ENCODE measurements at places on chromosomes 11 and 22.

DNA sequence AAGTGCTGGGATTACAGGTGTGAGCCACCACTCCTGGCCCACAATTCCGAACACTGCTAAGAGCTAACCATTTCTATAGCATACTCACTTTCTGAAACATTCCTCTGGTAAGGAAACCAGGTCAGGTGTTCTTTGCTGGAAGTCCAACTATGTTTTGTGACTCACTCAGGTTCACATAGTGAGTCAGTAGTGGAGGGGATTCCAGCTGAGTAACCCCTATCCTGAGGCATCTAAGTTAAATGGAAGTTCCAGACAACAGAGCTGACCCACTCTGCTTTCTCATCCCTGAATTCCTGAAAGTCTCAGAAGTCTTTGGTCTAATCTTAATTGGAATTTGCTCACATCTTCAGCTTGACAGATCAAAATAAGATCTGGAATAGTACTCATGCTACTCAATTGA, 3.0 kb upstream of the CHRNA10 start:
- no peak for DNase-seq

GRCh38 chr11:83070044-83070701, 1.5 kb downstream of the RAB30 start:
- DNase-seq, result no peak

DNA sequence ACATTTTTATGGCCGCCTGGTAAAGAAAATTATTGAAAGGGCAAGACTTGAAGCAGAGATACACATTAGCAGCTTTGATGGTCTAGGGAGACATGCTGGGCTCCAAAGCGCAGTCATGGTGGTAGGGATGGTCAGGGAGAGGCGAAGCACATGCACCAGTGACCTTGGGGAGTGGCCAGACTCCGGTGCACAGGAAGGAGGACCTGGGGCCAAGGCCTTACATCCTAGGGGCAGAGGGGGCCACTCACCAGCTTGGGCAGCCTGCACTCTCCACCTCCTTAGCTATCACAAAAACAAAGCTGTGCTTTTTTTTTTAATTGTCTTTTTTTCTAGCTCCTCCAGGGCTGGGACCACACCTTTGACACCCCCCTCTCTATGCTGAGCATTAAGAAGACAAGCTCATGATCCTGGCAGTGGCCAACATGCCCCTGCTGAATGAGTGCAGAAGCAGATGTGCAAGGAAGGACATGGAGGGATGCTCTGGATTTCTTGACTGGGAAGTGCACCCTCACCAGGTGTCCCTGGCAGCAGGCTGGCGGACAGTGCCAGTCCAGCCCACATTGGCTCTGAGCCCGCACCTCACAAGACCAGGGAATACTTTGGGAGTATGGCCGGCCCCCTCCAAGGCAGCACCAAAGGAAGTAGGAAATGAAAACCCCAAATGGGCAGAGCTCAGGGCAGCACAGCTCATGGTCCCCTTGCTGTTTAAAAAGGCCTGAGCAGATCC, 619.9 kb downstream of the TBC1D22A start:
- DNase-seq, result no peak

GRCh38 chr22:48712558-48713271, 1115.0 kb downstream of the BRD1 start:
- no peak for DNase-seq

Measured in activated gamma-delta T cell treated with Interleukin-2 at 50 U/mL for 16 hours (primary cell).